ENCODE measurements at places on chromosomes 16 and 17.

DNA sequence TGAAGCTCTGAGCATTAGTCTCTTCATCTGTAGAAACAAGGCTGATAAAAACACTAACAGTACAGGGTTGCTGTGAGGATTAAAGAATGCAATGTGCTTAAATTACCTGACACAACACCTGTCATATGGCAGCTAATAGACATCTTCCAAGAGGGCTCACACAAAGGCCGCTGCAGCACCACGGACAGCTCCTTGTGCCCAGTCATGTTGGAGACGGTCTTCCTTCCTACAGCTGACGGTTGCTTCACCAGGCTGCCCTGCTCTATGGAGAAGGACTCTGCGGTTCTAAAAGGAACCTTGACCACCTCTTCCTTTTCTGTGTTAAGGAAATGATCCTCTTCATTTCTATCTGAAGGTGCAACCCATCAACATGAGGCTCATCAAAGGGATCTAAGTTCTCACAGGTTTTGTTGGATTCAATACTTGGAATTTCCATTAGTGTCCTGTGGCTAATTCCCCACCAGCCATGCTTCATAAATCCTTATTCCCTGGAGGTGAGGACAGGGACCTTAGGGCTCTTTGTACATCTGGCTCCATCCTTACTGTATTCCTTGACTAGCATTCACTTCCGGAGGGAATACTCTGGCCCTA is 138.9 kb upstream of the CES5A start:
- DNase-seq = peak; percentile 46

- no peak for DNase-seq
These were observed 44.1 kb downstream of the ABCC1 start for GRCh38 chr16:15993541-15993940.

GRCh38 chr16:75287708-75288107 is 36.3 kb upstream of the BCAR1 start:
- DNase-seq = no peak

DNA sequence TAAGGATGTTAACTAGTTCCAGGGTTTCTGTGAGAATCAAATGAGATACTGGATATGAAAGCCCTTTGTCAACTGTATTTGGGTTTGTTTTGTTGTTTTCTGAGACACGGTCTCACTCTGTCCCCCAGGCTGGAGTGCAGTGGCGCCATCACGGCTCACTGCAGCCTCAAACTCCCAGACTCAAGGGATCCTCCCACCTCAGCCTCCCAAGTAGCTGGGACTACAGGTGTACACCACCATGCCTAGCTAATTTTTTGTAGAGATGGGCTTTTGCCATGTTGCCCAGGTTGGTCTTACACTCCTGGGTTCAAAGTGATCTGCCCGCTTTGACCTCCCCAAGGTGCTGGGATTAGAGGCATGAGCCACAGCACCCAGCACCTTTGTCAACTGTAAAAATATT is 8.9 kb downstream of the SUPT4H1 start:
- DNase-seq = no peak

GRCh38 chr17:40886090-40886489 is 1.0 kb upstream of the KRT20 start:
- no peak for DNase-seq

DNA sequence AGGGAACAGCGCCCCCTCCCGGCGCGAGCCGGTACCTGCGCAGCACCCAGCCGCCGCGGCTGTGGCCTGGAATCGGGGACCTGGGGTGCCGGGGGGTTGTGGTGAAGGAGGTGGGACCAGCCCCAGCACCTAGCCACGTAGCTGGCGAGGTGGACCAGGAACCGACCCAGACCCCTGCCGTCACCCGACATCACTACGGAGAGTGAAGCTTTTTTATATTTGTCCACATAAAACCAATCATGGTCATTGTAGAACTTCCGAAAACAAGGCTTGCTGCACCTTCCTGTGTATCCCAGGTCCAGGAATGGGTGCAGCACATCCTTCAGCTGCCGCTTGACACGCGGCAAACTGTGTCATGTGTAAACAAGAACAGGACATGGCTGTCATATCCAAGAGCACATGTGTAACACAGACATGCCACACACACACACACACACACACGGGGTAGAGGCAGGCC is 1.3 kb downstream of the HBQ1 start:
- DNase-seq = no peak

DNA sequence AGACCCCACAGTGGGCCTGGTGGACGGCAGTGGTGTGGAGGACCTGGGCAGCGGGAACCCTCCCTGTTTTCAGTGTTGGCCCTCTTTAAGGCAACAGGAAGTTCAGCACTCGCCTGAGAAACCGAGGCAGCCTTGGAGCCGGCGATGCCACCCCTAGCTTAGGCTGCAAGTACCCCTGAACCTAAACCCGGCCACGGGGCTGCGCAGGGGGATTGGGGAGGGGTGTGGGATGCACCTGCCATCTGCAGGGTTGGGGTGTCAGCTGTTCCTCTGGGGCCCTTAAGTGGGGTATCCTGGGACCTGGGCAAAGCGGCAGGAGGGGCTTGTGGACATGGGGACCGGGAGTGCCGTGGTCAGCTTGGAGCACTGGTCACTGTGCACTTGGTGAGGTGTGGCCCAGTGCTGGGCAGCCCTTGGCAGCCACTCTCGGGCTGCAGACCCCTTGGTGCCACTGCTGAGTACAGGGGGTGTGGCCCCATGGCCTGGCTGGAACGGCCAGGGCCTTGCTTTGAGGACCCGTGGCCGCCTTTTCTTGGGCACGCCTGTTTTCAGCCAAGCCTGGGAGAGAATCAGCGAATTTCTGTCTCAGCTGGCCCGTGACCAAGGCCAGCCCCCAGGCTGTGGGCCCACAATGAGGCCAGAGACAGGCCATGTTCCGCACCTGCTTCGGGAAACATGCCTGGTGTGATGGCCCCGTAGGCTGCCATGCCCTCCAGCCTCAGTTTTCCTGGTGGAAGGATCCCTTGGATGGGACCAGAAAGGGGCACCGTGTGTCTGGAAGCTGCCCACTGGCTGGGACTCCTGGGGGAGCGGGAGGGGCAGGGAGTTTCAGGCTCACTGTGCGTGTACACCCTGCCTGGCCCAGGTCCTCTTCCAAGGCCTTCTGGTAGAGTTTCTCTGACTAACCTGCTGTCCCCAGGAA is 4.1 kb upstream of the SLC25A10 start:
- DNase-seq = no peak

GRCh38 chr17:50519141-50519834 is 11.0 kb downstream of the MYCBPAP start:
- no peak for DNase-seq

DNA sequence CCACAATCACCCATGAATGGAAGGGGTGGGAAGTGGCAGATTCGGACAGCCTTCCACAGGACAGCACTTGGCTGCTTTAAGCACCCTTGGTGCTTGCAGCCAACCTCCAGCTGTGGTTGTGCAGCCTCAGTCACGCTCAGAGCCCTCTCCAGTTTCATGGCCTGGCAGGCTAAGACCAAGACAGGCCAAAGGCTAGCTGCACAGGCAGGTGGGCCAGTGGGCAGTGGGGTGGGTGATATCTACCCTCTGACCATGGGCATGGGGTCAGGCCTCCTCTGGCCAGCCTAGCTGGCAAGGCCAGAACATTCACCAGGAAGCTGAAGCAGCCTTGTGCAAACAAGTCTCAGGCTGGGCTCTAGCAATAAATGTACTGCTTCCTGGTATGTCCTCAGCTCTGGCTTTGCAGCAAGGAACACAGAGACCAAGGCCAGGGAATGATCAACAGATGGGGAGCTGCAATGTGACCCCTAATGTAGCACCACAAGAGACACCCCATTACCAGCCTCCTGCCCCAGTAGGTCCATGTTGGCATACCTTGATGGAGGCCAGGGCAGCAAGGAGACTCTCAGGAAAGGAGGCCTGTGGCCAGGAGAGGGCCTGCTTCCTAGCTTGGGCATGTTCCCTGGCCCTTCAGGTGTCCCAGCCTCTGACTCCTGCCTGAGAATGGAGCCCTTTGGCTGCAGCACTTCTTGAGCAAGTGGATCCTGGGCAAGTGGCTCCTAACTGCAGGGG is 20.9 kb downstream of the HSD11B2 start:
- DNase-seq = no peak

Measured in activated naive CD8-positive, alpha-beta T cell treated with anti-CD3 and anti-CD28 coated beads, Interleukin-2, amount 50 U/mL, for 24 hours (primary cell).